ENCODE measurements at places on chromosomes 5 and 9.

- DNase-seq, result no peak
- no peak overlapping the region for H3K4me3 ChIP-seq
- no peaks in the 10 kb centered on the region for H3K4me1 ChIP-seq
- H3K36me3 ChIP-seq, result no peaks in the 10 kb centered on the region
- no peak overlapping the region for H3K27ac ChIP-seq
- H3K27me3 ChIP-seq, result peaks cover 26% of the 10 kb centered on the region
Measured at GRCh38 chr9:96172797-96173196, 129.2 kb downstream of the HSD17B3 start.

DNA sequence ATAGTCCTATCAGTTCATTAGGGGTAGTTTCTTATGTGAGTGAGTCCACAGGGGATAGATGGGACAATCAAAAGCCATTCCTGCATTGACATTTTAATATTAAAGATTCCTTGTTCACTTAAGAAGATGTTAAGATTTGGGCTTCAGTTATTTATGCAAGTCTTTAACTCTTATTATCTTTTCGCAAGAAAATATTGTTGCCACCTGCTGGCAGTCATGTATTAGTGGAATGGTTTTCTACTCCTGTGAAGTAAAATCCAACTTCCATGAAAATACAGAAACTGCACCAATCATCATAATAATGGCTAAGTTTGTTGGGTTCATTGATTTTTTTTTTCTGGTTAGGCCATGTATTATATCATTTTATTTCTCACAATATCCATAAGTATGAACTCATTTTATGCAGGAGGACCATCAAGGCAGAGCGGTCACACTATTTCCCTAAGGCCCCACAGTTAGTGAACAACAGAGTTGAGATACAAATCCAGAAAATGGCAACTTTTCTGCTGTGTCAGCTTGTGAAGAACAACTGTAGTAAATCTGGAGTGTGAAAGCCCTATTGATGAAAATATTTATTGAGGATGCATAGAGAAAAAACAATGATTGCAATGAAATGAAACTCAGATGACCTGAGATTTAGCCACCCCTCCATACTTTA, 88.5 kb upstream of the TXNDC8 start:
- peaks cover 6% of the 10 kb centered on the region for H3K27me3 ChIP-seq
- no peak overlapping the region for H3K4me3 ChIP-seq
- H3K27ac ChIP-seq, result no peak overlapping the region
- no peaks in the 10 kb centered on the region for H3K4me1 ChIP-seq

GRCh38 chr9:91376239-91376638, 14.5 kb upstream of the AUH start:
- no peak for DNase-seq
- peaks cover 6% of the 10 kb centered on the region for H3K36me3 ChIP-seq
- H3K27ac ChIP-seq, result no peak overlapping the region
- H3K4me3 ChIP-seq, result no peak overlapping the region
- H3K4me1 ChIP-seq, result no peaks in the 10 kb centered on the region
- peaks cover 24% of the 10 kb centered on the region for H3K27me3 ChIP-seq

GRCh38 chr5:13316176-13316575, 628.3 kb downstream of the DNAH5 start:
- no peak for DNase-seq
- H3K27ac ChIP-seq, result no peak overlapping the region
- no peaks in the 10 kb centered on the region for H3K4me1 ChIP-seq
- H3K27me3 ChIP-seq, result no peaks in the 10 kb centered on the region
- no peak overlapping the region for H3K4me3 ChIP-seq

All from activated naive CD8-positive, alpha-beta T cell treated with anti-CD3 and anti-CD28 coated beads for 36 hours (primary cell).